ENCODE measurements at places on chromosomes 5 and 9.

GRCh38 chr9:20135119-20135697 is 346.4 kb upstream of the SLC24A2 start:
- no peak for ATAC-seq

DNA sequence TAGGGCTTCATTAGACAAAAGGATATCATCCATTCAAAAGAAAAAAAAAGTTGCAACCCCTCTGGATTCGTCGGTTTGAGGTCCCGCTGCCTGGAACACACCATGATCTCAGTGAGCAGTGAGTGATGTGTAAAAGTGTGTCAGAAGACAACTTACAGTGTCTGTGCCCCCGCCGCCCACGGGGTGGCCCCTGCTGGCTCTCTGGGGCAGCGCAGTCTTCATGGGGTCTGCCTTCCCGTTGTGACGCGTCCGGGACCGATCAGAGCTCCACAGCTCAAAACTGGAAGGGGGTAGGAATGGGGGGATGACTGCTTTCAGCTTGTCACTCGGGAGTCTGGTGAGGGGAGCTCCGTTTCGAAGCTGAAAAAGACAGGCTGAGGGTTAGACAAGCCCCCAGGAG is 22.6 kb downstream of the ANKS6 start:
- no peak for ATAC-seq

GRCh38 chr9:120210274-120210673 is 369.7 kb downstream of the CDK5RAP2 start:
- no peak for ATAC-seq

GRCh38 chr5:717143-717542 is 24.0 kb upstream of the TPPP start:
- ATAC-seq, result no peak

DNA sequence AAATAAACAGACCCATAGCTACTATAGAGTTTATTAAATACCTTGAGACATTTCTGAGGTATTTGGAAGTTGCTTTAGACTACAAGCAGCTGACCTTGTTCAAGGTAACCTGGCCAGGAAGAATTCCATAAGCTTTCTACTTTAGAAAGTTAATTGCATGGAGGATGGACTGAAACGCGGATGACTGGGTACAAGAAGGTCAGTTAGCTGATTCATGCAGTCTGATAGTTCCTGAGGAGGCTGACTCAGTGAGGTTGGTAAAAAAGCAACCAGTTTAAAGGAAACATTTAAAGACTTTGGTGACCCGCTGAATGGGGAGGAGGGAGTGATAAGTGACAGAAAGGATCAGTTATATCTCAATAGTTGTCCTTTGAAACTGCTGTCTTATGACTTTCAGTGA is 670.1 kb upstream of the CDH9 start:
- no peak for ATAC-seq

DNA sequence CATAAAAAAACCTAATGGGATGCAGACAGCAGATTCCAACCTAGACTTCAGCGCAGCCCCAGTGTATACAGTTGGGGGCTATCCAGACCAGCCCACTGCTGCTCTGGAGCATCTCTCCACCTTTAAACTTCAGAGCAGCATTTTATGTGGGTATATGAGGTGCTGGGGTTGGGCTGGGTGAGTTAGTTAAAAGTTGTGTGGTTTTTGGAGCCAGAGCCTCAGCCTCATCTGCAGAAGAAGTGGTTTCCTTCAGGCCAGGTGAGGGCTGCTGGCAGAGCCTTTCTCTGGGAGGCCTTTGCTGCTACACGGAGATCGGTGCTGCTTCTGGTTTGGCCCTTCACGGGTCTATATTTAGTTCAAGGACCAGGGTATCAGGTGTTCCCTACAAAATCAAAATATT is 228.3 kb downstream of the PDZD2 start:
- no peak for ATAC-seq

DNA sequence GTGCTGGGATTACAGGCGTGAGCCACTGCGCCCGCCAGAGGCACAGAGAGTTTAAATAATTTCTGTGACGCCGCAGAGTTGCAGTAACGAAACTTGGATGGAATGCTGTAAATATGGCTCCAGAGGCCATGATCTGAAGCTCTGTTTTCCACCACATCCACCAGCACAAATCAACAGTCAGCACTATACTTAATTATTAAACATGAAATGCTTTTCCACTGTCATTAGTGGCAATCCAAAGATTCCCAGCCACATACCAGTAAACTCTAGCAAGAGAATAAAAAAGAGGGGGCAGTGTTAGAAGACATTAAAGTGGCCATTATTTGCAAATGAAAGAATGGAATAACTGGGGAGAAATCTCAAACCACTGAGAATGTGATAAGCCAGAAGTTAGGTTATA is 242.5 kb downstream of the DIRAS2 start:
- no peak for ATAC-seq

DNA sequence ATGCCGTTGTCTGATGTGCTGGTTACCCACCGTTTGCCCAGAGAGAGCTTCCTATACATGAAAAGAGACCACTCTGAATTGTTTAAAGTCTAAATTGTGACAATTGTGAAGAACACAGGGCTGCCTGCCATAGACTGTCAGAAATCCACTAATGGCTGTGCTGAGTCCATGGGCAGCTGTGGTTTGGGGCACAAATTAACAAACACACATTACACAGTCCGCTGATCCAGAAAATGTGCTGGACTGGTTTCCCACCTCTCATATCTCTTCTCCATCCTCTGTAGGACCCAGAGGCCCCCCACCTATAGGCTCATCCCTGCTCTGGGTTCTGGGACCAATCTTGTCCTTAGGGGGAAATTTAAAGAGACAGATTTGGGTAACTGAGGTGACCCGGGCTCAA is 19.0 kb upstream of the LIFR start:
- no peak for ATAC-seq

DNA sequence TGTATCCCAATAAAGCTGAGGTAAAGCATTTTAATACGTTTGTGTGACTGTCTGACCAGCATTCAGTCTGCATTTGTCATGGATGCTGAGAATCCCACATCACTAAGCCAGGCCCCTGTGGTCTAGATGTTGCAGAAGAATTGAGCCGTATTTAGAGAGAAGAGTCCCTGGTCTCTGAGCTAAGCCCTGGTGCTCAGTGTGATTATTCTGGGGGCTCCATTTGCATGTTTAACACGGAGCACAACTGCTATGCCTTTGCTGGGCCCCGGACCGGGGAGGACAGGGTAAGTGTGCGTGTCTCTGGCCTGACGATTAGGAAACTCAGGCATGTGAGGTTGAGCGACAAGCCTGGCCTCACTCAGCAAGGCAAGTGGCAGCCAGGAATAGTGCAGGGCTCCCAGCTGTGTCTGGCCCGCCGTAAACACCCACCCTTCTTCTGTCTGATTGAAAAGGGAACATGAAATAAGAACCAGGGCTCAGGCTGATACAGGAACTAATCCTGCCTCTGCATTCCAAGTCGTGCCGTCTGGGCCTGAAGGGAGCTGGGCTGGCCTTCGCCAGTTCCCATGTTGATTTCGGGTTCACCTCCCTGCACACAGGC is 22.3 kb downstream of the FAM78A start:
- no peak for ATAC-seq

DNA sequence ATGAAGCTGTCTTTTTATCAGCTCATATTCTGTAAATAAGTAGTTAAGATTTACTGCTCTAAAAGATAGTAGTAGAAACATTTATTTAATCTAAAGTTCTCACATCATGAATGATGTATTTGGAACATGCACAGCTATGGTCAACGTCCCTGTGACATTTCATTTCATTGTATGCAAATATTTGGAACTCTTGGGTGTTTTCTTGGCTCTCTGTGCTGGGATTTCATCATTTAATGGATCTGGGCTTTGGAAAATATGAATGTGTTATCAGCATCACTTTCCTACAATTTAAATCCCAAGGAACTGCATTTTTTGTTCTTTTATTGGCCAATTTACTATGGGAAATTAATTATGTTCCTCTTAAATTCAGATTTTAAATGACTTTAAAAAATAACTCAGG is 462.9 kb downstream of the SEMA5A start:
- ATAC-seq, result no peak

DNA sequence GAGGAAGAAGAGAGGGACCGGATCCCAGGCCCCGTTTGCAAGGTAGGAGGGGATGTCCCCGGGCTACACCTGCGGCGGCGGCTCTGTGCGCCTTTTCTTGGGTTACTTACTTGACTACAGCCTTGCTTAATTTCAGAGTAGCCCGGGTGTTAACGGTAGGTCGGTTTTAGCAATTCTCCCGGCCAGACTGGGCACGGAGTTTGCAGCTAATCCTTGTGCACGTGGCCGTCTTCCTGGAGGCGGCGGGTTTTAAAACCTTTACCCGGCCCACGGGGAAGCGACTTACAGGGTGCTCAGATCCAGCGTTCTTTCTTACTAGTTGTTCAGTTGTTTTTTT is 313 bp downstream of the BRIX1 start:
- peak; percentile 14 for ATAC-seq

- no peak for ATAC-seq
Observed at GRCh38 chr5:113187906-113188305, 211.3 kb downstream of the DCP2 start.

GRCh38 chr5:133032852-133033742 is 6.7 kb upstream of the ZCCHC10 start:
- peak; percentile 68 for ATAC-seq

- ATAC-seq, result no peak
Observed at GRCh38 chr9:77802515-77803293, 154.6 kb upstream of the GNA14 start.

- ATAC-seq, result no peak
Observed at GRCh38 chr9:20630241-20630943, 8.1 kb upstream of the MLLT3 start.

DNA sequence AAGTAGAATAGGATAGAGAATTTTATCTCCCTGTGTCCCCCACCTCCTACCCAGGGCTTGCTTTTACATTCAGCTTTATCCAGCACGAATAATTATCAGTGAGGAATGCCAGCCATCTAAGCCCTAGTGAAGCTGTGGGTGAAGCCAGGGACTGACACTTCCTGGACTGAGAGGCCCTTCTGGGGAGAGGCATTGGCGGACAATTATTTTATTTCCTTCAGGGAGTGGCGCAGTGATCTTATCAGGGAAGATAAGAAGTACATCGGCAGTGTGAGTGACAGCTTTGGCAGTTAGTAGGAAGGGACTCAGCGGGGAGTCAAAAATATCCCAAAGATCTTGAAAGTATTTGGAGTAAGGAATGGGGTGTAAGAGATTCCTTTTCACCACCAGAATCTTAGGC is 34.9 kb upstream of the RPS23 start:
- ATAC-seq, result no peak

DNA sequence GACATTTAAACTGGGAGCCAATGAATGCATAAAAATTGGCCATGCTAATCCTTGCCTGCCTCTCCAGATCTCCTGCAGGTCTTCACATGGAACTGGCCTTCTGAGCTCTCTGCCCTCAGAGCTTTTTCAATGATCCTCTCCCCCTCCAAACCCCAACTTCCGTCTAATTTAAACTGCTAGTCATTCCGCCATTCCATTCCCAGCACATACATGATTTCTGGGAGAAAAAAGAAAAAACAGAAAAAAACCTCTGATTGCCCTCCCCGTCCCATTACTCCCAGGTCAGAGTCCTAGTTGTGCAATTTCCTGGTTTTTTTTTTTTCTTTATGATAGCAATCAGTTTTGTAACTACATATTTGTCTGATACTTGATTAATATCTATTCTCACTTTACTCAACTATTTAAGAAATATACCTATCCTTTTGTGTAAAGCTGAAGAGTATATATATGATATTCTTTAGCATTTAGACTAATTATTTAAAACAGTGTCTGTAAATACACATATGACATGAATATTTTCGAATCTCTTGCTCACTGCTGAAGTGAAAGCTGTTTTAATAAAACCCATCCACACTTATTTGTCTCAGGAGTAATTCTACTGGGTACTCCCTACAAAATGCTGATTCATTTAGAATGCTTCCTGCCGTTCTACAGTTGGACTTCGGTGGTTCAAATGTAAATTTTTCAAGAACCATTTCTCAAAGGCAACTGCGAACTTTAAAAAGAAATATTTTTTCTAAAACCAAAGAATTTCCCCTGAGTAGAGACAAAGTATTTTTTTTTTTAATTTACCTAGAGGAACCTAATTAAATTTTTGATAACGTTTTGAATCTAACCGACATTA is 1.6 kb downstream of the HINT1 start:
- ATAC-seq, result no peak

- ATAC-seq, result no peak
Observed at GRCh38 chr9:113631871-113632665, 168.5 kb downstream of the RGS3 start.

DNA sequence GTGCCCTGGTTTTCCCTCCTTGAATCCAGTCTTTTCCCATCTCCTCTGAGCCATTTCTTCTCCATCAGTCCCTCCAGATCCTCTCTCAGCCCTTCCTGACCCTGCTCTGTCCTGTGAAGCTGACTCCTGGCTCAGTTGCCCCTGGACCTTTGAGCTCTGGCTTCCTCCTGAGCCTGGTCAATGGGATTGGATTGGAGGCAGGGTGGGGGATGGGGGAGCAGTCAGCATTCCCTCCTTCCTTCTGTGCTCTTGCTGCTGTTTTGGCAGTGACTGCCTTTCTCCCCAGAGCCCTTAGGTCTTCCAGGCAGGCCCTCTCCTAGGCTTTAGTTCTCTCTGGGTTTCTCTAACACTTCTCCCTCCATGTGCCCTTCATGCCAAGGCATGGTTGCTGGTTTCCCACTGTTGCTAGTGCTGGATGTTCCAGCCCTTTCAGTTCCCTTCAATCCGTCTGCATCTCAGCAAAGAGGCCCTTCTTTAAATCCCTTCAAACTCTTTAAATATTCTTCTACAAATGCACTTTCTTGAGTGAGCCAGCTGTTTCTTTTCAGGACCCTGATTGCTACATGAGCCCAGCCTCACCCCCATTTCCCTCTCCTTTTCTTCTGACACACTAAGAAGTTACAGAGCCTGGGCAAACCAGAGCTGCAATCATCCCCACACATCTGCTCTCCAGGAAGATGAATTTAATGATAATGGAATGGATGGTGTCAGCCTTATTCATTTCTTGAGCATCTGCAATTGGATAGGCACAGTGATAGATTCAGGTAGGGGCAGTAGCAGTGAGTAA is 2.2 kb downstream of the TNFSF15 start:
- ATAC-seq, result no peak
